SW 1271 (cell line): ENCODE measurements at places on chromosomes 13 and 19.
A peak's percentile ranks its signal among the peaks of the same experiment; 100 is the strongest.

DNA sequence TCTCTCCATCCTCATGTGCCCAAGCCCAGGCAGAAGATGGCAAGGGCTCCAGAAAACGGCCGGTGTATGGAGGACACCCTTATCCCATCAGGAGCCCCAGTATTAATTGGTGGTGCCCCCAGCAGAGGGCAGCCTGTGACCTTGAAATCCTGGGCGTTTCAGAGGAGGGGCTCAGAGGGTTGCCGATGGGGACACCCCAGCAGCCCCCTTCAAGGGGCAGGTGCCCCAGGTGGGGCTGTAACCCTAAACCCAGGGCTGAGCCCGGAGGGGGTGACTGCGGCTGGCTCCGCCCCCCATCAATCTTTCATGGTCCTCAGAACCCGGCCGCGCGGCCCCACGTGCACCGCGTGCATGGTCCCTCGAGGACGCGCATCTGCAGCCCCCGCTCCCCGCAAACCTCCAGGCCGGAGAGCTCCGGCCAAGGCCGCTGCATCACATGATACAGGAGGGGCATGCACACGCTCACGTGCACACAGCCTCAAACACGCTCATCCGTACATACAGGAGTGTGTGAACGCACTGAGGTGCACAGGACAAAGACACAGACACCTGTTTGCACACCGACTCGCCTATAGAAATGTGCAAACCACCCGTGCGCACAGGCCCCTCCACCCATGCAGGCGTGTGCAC is 949 bp downstream of the RAB3A start:
- no peak for DNase-seq

- no peak for DNase-seq
Observed at GRCh38 chr19:45168767-45169351, 8.1 kb upstream of the NKPD1 start.

- no peak for DNase-seq
Observed at GRCh38 chr13:41007744-41008128, 11.4 kb downstream of the ELF1 start.

DNA sequence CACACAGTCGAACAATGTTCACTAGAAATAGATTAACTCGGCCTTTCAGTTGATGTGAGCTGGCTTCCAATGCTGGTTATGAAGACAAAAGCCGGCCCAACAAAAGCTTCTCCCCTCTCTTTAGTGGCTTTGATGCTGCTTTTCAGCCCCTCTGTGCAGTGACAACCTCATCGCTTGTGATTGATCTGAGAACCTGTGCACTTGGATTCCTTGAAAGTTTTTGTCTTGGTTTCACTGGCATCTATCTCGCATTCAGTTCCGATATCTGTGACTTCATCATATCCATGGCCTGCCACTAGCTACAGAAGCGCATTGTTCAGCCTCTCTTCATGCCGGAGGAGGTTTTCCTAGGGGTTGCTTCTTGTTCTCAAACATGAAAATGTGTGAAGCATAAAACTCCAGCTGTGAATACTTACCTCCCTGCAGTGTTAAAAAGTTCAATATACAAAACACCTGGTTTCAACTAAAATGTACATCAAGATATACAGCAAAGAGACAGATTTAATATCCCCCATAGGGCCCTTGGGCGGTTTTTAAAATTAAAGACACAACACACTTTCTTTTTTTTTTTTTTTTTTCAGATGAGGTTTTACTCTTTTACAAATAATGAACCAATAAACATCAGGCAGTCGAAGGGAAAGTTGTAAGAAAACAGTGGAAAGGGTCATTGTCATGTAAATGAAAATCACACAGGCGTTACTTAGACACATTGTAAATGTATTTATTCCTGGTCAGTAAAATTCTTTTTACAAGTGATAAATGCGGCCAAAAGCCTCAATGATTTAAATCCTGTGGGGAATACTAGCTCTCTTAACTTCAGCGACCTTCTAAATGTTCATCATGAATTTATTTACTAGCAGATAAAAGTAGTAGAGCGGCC is 1252.8 kb downstream of the EFNB2 start:
- no peak for DNase-seq

- no peak for DNase-seq
Observed at GRCh38 chr19:19280561-19280960, 7.5 kb upstream of the TM6SF2 start.

DNA sequence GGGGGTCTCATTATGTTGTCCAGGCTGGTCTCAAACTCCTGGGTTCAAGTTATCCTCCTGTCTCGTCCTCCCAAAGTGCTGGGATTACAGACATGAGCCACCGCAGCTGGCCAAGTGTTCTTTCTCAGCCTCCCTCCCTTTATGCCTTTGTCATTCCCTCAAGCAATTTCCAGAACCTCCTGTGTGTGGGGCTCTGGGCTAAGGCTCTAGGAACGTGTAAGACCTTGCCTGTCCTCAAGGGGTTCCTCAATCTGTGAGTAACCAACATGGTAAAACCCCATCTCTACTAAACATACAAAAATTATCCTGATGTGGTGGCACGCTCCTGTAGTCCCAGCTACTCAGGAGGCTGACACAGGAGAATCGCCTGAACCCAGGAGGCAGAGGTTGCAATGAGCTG is 15.5 kb upstream of the SPACA4 start:
- DNase-seq = no peak

- no peak for DNase-seq
Observed at GRCh38 chr13:57675526-57675925, 44.0 kb downstream of the PCDH17 start.

GRCh38 chr13:40160618-40161350 is 505.3 kb downstream of the COG6 start:
- no peak for DNase-seq

- no peak for DNase-seq
Observed at GRCh38 chr19:1103132-1103707, 574 bp upstream of the GPX4 start.

DNA sequence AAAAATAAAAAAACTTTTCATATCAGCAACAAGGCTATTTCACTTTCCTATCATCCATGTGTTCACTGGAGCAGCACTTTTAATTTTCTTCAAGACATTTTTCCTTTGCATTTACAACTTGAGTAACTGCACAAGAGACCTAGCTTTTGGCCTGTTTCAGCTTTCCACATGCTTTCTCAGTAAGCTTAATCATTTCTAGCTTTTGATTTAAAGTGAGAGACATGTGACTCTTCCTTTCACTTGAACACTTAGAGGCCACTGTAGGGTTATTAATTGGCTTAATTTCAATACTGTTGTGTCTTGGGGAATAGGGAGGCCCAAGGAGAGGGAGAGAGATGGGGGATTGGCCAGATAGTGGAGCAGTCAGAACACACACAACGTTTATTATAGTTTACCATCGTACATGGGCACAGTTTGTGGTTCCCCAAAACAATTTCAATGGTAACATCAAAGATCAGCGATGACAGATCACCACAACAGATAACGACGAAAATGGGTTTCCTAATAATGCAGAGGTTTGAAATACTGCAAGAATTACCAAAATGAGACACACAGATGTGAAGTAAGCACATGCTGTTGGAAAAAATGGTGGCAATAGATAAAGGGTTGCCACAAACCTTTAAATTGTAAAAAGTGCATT is 117.6 kb downstream of the GGACT start:
- no peak for DNase-seq

DNA sequence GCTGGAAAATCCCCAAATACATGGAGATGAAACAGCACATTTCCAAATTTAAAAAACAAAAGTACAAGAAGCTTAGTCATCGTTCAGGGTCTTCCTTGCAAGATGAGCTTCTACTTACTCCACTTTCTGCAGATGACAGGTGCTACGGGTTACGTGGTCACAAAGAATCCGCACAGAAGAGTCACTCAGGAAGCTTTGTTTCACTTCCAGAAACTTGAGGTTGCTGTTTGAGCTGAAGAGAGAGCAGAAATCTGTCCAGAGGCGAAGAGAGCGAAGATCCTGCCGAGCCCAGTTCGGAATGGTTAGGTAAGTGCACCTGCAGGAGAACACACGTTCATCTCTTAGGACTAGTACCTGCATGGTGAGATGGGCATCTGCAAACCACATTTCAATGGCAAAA is 9.4 kb downstream of the NLRP7 start:
- no peak for DNase-seq

DNA sequence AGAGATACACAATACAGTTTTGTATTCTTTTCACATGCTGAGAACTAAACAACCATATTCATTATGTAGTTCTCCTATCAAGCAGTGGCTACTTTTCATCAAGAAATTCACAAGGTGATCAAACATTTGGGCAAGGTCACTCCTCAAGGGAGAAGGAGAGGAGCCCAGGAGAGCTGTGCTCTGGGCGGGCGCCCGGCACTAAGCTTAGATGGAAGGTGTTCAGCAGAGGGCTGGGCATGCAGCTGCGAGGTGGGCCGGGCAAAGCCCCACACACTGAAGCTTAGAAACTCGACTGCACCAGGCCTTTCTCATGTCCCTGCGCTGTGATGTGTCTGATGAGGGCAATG is 30.4 kb upstream of the SPACA7 start:
- no peak for DNase-seq

DNA sequence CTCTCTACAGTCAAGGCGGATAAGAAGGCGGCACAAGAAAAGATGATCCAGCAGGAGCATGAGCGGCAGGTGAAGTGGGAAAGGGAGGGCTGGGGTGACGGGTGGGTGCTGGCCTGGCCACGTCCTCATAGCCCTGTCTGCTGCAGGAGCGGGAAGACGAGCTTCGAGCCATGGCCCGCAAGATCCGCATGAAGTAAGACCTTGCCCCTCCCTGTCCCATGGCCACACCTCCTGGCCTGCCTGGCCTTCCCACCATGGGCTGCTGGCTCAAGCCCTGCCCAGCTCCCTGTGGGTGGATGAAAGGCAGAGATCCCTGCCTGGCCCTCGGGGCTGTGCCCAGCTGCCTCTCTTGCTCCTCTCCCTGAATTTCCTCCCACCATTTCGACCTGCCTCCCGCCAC is 7.2 kb downstream of the ZNF296 start:
- no peak for DNase-seq

DNA sequence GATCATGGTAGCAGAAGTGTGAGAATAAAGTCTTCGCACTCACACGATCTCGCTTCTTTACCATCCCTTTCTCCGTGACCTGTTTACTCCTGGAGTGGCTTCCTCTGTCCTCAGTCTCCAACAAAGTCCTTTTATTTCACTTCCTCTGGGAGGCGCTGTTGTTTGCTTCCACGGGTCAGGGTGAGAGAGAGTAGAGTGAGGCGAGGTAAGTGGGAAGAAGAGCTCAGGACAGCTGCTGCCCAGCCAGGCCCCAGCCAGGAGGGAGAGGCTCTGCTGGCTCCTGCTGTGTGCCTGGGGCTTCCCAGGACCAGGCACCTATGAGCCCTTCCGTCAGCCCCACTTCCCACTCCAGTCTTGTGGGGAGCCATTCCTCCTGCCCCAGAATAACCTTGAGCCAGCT is 242.1 kb downstream of the FGF9 start:
- DNase-seq = no peak

GRCh38 chr19:1248786-1249297 is 459 bp downstream of the MIDN start:
- peak; percentile 90 for DNase-seq

DNA sequence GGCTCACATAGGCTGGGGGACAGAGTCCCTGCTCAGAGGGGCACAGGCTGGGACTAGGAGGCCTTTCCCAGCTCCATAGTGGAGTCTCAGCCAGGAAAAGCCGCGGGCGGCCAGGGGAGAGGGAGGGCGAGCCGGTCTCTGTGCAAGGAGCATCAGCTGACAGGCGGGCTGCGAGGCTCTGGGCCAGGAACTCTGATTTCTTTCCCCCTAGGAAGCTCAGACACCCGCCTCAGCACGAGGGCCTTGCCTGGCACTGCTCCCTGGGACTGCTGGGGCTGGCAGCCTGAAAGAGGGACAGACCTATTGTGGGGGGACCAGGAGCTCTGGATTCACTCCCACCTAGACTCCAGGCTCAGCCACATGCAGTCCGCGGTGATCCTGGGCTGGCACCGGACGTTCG is 2.2 kb upstream of the PLK5 start:
- DNase-seq = no peak

GRCh38 chr13:39603424-39603947 is 493 bp upstream of the LHFPL6 start:
- DNase-seq = peak; percentile 42

DNA sequence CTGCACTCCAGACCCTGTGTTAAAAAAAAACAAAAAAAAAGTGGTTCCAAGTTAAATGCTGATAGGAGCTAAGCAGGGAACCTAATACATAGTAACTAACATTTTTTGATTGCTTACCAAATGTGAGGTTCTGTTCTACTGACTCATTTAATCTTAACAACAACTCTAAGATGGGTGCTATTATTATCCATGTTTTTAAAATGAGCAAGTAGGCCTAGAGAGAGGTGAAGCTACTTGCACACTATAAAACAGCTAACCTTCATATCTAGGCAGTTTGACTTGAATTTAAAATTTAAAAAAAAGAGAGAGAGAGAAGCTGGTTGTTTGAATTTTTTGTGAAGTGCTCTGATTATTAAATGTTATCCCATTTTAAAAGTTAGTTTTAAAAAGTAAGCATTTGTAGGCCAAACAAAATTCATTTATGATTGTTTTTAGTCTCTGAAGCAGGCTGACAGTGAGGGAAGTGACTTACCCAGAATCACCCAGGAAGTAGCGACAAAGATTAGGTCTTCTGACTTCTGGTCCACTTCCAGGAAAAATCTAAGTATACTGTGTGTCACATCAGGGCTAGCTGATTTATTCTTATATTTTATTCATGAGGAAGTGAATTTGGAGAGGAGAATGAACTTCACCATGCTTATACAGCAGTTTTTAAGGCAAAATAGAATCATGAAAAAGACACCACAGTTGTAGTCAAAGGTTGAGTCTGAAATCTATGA is 2.4 kb downstream of the SIGLECL1 start:
- no peak for DNase-seq

GRCh38 chr19:4310247-4311121 is 6.1 kb downstream of the FSD1 start:
- no peak for DNase-seq

DNA sequence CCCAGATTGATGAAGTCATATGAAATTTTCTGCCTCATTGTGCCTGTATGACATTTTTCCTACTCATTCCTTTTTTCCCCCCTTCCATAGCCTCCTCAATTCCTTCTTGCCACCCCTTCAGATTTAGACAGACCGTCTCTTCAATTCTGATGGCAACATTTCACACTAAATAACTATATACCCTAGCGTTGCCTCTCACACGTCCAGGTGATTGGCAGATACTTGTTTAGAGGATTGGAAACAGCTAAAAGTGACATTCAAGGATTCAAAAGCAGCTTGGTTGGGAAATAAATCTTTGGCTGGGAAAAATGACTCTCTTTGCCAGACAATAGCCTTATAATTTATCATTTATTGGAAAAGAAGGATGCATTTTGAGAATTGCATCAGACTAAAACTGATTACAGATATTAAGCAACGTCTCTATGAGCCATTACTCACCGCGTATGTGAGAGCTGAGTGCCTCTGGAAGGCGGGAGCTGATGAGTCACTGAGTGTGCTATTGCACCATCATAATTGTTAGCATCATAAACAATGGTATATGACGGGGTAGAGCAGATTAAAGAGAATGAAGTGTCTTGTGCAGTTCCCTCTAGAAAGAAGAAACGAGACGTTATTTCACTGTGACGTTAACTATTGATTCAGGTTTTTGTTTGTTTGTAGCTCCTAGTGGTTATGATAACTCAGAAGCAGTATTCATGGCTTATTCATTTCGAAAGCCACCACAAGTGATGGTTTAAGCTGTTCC is 61.1 kb upstream of the FAM216B start:
- peak; percentile 71 for DNase-seq
